ENCODE measurements at places on chromosomes 11 and 22.

GRCh38 chr22:33000342-33001280, 57.6 kb downstream of the SYN3 start:
- DNase-seq, result no peak

- no peak for DNase-seq
These were observed 53.6 kb downstream of the PITPNB start for GRCh38 chr22:27865496-27865895.

GRCh38 chr11:44659641-44660040, 67.1 kb upstream of the TSPAN18 start:
- no peak for DNase-seq

- DNase-seq, result no peak
These were observed 6.5 kb downstream of the KREMEN1 start for GRCh38 chr22:29079218-29079901.

DNA sequence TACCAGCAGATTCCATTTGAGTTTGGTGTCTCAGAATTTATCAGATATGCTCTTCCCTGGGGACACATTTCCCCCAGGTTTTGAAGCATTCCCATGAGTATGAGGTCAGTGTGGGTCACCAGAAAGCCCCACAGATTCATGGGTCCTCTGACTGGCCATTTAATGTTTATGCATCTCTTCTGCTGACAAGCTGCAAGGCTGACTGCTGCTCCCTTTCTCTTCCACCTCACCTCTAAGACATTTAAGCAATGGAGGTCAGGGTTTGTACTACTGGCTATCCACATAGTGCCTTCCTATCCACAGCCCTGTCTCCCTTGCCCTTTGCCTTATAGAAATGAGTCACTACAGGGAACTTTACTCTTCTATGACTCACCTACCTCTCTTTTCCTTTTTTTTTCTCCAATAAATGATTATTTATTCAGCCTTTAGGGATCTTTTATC, 106.0 kb upstream of the TIMP3 start:
- no peak for DNase-seq

DNA sequence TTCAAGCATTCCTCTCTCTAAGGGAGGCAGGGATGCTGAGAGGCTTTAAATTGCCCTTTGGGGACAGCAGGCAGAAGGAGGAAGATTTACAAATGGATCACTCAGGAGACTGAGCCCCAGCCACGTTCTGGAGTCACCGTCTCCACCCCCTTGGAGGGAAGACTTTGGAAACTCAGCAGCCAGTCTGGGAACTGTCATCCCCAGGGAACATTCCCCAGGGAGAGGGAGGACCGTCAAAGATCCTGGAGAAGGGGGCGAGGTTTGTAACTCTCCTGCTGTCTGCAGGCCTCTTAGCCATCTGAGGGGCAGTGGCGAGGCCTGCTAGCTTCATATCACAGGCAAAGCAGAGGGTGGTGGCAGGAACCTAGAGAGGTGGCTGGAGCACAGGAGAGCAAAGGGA, 56.1 kb upstream of the SLC22A12 start:
- DNase-seq, result no peak

- no peak for DNase-seq
These were observed 5.1 kb downstream of the CD82 start for GRCh38 chr11:44570411-44571155.

GRCh38 chr11:86150847-86151173, 81.9 kb upstream of the PICALM start:
- DNase-seq, result no peak

DNA sequence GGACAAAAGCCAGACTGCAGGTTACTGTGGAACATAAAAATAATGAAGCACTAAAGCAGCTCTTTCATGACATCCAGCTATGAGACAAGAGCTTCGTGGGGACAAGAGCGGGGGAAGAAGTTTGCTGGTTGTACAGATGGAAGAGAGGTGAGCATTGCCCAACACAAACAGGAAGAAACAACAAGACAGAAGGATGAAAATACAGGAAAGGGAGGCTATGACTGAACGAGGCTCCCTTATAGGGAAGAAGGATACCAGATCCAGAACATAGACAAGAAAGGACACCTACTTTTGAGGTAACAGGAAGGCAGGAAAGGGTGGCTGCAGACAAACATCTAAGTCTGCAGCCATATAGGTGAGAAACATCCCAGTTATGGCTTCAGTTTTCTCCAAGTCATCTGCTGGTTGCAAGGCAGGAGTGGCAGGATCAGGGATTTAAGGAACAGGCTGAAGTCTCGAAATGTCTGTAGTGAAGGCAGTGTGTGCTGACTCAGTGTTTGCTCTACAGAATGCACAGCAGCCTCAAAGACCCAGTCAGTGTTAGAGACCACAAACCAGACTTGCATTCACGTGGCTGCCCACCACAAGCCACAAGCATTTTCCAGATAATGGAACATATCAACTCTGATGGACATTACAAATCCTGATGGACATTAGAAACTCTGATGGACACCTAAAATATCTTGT, 1.9 kb downstream of the CLTCL1 start:
- no peak for DNase-seq

- DNase-seq, result no peak
These were observed 14.8 kb upstream of the RAC2 start for GRCh38 chr22:37258753-37259401.

GRCh38 chr22:48752451-48753380, 1075.0 kb downstream of the BRD1 start:
- DNase-seq, result no peak

- no peak for DNase-seq
These were observed 538.9 kb downstream of the DLG2 start for GRCh38 chr11:85088286-85088685.

DNA sequence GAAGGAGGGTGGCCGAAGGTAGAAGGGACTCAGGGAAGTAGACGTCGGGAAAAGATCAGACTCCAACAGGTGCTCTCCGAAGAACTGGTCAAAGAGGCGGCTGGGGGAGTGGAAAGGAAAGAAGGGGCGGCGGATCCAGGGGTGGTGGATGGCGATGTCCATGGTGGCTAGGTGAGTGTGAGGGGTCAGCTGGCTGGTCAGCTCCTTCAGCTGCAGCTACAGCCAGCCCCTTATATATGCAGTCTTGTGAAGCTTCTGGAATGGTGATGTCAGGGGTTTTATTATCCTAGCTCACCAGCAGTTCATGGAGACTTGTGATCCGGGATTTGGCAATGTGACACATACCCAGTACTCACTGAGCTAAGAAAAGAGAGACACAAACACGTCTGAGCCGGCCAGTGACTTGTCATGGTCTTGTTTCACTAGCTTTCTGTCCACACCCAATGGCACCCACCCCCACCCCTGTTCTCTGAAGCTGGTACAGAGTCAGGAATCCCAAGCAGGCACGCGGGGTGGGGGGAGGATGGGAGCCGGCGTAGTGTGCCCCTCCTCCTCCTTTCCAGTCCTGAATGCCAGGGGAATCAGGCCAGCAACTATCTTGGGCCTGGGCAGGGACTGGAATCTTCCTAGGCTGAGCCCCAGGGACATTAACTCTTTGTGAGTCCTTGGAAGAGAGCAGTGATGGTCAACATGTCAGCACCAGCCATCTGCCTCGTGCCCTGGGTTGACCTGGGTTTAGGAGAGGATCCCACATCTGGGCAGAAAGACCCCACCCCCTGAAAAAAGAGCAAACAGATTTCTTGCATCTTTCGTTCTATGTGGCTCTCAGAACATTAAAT, at the start of gene CRYAB:
Gene CRYAB, minus strand, starts transcription at position 208 of the 839 bp plus-strand sequence. Its CDS starts 46 bp downstream, at position 162.
- no peak for DNase-seq

DNA sequence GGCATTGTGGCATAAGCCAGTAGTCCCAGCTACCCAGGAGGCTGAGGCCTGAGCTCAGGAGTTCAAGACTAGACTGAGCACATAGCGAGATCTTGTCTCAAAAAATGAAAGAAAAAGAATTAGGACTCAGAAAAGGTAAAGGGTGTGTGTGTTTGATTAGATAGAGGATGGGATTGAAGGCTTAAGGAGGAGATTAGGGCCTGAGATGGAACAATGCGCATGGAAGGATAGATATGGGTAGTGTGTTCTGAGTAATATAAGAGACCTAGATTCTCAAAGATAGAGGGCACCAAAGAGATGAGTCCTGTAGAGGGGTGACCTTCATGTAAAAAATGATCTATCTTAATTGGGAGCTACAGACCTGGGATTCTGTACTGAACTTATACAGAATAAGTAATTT, 17.3 kb upstream of the RAB30 start:
- DNase-seq, result no peak

GRCh38 chr11:69217276-69218105, 61.8 kb downstream of the SMIM38 start:
- DNase-seq, result no peak

- no peak for DNase-seq
These were observed 53.6 kb downstream of the PTPRJ start for GRCh38 chr11:48033918-48034341.

- no peak for DNase-seq
These were observed 16.5 kb downstream of the NCAM1 start for GRCh38 chr11:112977755-112978154.

- no peak for DNase-seq
These were observed 28.5 kb downstream of the BTBD10 start for GRCh38 chr11:13434247-13435205.

GRCh38 chr22:21100149-21101032, 54.6 kb downstream of the LRRC74B start:
- no peak for DNase-seq

DNA sequence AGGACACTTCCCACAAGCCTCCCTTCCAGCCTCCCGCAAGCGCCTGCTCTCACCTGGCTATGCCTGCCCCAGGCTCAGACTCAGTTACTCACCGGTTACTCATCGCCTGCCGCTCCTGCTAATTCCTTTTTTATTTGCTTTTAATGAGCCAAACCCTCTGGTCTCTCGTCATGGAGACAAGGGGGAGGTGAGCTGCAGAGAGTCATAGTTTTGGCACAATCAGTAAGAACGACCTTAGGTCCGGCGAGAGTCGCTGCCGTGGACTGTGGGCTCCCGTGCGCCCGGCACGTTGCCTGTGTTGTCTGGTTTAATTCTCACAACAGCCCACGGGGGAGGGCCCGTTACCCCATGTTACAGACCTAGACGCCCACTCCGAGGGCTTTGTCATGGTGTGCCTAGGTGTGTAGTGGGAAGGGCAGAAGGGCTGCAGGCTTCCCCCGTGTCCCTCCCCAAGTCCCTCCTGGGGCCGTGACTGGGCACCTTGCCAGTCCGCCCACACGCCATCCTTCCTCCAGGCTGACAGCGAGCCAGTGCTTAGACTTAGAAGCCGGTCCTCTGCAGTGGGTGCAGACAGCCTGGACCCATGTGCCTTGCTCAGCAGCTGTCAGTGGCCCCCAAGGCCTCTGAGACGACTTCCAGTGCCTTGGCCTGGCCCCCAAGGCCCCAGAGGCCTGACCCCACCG, 42.2 kb downstream of the WNT7B start:
- no peak for DNase-seq

GRCh38 chr11:8250434-8250833, 13.2 kb downstream of the LMO1 start:
- DNase-seq, result no peak

DNA sequence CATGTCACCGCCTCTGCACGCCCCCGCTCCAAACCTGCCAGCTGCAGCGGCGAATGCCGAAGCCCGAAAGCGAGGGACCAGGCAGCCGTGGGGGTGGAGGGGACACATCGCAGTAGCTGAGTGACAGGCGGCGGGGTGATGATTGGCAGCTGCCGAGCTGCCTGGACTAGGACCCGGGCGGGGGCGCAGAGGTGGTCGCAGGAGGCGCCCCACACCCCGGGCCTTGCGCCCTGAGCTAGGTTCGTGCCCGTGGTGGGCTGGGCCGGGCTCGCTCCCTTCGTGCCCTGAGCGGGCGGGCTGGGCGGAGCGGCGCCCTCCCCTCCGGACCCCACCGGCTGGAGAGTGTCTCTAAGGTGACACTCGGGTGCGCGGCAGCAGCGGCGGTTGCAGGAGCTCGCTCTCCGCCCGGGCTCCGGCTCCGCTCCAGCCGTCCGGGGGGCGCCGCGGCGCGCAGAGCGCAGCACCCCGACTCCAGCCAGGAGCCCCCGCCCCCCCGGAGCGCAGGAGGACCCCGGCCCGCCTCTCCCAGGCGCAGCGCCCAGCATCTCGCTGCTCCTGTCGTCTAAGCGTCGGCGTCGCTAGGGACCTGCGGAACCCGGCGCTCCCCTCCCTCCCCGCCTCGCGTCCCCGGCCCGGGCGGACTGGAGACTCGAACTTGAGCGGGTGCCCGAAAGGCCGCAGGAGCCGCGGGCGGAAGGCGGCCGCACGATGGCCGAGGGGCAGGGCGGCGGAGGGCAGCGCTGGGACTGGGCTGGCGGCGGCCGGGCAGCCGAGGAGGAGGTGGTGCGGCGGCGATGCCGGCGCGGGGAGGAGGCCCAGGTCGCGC, 14.5 kb upstream of the DGKZ start:
- no peak for DNase-seq

- DNase-seq, result no peak
These were observed 6.1 kb downstream of the PRR14L start for GRCh38 chr22:31743871-31744270.

- DNase-seq, result no peak
These were observed 34.6 kb downstream of the FAM118A start for GRCh38 chr22:45344334-45344733.

DNA sequence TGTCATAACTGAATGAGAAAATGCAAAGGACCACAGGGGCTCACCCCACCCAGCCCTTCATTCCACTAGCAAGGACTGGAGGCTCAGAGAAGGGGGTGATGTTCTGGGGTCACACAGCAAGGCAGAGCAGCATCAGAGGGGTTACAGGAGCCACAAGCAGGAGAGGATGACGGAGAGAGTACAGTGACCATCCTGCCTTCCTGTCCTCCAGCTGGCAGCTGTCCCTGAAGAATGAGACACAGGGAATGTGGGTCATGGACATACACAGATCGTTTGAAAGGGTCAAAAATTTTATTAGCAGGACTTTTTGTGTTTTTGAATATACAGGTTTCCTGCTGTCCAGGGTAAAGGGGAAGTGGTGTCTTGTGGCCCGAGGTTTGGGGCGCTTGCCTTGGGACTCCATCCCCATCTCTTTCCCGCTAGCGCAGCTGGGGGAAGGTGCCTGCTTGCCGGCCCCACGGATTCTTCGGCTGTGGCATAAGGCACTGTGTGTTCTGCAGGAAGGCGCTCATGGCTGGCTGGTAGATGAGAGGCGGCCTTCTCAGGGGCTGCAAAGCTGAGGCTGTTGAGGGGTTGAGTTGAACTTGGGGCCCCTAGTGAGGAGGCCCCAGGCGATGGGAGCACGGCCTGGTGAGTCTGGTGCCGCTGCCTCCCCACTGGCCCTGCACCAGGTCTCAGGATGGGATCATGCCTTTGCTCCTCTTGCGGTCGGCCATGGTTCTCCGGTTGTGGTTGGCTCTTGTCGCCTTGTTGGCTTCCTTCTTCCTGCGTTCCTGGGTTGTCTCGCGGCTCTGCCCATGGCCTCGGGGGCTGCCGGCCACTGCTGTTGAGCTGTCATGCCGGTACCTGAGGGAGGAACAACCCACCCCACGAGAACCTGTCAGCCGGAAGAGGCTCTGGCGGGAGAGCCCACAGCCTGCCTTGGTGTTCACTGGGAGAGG, 21.4 kb downstream of the UQCR10 start:
- DNase-seq, result no peak

DNA sequence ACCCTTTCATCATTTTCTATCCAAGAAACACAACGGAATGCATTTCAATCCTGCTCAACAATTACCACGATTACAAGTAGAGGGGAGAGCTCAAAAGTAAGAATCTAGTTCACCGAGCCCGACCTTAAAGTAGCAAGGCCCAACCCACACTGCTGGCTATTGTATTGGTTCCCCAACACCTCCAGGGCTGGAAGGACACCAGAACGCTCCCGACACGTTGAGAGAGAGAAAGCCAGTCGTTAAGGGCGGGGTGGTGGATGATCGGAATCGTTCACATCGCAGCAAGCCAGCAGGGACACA, 690 bp downstream of the CKAP5 start:
- DNase-seq, result no peak

GRCh38 chr11:3982431-3982830, 112.2 kb upstream of the RRM1 start:
- DNase-seq, result no peak

- DNase-seq, result no peak
These were observed 109.8 kb downstream of the EHF start for GRCh38 chr11:34730544-34731295.
